ACHN (cell line): ENCODE measurements at places on chromosomes 1 and 21.

DNA sequence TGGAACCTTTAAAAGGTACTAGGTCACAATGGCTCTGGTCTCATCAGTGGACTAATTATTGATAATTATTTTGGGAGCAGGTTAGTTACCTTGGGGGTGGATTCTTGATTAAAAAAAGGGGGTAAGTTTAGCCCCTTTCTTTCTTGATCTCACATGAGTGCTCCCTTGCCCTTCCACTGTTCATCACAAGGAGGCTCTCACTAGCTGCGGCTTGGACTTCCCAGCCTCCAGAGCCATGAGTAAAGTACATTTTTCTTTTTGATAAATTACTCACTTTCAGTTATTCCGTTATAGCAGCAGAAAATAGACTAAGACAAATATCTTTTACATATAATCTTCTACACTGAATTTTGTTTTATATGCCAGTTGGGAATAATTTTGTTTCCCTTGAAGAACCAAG is 254.8 kb upstream of the DEPDC1 start:
- DNase-seq, result no peak

GRCh38 chr1:200262326-200262965 is 147.4 kb downstream of the ZNF281 start:
- DNase-seq, result no peak

DNA sequence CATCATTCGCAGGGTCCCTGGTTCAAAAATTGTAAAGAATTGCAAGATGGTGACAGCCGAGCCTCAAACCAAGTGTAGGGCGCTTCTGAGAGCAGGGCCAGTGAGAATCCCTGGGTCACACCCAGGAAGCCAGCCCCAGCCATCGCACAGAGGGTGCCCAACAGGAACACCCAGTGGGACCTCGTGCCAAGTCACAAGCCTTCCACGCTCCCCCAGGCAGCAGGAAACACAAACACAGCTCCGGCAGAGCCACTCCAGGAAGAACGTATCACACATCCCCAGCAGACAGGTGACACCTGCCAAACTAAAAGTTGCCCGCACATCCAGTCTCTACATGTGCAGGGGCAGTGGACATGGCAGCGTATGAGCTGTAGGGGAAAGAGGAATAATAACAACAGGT is 20.2 kb downstream of the DHRS3 start:
- no peak for DNase-seq

GRCh38 chr1:52588535-52588934 is 13.6 kb upstream of the GPX7 start:
- DNase-seq, result no peak

DNA sequence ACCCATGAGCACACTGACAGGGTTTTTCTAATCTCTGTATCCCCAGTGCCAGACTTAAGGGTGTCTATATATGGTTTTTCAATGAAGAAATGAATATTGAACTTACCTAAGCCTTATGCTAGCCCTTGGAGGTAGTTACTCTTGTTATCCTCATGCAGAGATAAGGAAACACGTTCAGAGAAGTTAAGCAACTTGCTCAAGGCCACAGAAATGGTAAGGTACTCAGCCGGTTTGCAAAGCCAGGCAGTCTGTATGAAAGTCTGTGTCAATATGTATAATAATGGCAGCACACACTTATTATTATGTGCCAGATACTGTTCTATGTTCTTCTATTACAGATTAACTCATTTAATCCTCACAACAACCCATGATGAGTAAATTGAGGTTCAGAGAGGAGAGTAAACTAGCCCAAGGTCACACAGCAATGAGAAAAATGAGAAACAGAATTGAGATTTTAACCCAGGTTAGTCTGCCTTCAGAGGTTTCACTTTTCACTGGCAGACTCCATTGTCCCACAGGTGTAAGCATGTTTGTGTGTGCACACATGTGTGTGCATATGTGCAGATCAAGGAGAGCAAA is 54.6 kb upstream of the CSF3R start:
- no peak for DNase-seq

DNA sequence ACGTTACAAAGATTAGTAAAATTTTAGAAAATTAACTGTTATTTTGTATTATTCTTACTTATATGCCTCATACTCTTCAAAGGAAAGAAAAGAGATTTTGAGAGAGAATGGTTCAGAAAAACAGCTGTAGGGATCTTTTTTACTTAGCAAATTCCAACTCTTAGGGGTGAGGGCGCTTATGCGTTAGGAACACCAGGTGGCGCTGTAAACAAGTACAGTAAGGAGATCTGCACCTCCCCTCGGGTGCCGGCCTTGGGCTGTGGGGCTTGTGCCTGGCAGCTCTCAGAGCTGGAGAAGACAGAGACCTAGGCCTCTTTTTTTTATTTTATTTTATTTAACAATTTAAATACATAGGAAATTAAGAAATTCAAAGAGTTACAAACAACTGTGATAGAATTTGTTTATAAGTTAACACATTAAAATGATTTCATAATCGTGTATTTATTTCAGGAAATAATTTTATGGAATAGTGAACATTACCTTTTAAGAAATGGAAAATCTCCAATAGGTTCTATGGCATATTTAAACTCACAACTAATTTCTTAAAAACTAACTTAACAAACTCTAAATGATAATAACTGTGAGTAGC is 32.6 kb downstream of the UTP25 start:
- peak; percentile 89 for DNase-seq

GRCh38 chr1:58465825-58466629 is 80.5 kb downstream of the OMA1 start:
- DNase-seq, result no peak

DNA sequence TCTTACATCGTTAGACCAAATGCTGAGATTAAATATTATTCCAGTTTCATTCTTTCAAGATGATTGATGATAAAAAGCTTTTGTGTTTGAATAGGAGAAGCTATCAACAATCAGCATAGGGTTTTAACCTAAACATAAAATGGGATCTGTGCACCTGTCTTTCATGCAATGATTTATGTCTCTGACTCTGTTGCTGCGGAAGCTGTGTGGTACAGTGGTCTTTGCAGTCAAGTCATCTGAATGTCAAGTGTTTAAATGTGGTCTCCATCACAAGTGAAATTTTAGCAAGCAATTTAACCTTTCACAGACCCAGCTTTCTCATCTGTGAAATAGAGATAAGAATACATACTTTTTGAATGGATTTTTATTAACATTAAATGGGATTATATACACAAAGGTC is 107.2 kb downstream of the PLPPR5 start:
- DNase-seq, result no peak

DNA sequence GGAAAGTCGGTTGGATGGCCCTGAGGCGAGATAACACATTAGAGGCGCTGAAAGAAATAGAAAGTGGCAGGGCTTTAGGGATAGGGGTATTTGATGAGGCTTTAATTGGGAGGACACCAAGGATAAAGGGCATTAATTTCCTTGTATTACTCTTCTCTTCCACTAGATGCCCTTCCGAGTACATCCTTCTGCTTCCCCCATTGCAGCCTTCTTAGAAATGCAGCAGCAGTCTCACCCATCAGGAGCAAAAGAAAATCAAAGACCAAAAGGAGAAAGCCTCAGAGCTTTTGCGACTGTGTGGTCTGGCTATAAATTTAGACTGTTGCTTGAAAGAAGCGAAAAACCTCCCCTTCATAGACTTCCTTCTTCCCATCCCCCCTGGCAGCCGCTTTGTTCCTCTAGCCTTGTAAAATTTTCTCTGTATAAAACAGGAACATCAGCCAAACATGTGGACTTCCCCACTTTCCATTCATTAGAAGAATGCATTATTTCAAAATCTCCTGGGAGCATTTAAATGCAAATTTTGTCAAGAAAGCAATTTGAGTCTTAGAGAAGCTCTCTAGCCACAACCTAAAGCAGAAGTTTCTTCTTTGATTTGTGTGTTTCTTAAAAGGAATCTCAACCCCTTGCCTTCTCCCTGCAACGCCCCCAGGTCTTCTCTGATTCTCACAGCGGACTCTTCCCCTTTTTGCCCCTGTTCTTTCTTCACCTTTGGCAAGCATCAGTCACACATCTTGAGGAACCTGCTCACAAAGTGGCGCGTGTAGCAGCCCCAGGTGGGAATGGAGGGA is 76.6 kb downstream of the NDUFS5 start:
- peak; percentile 70 for DNase-seq

GRCh38 chr1:91885213-91885715 is 687 bp downstream of the TGFBR3 start:
- DNase-seq, result no peak
